ENCODE measurements at places on chromosomes 4 and X. TPM values are rescaled to one million over a fixed set of nuclear protein-coding genes. Genes with fewer than 3 reads are reported as not detected.

Gene STS
- 10.9 TPM for total RNA-seq

DNA sequence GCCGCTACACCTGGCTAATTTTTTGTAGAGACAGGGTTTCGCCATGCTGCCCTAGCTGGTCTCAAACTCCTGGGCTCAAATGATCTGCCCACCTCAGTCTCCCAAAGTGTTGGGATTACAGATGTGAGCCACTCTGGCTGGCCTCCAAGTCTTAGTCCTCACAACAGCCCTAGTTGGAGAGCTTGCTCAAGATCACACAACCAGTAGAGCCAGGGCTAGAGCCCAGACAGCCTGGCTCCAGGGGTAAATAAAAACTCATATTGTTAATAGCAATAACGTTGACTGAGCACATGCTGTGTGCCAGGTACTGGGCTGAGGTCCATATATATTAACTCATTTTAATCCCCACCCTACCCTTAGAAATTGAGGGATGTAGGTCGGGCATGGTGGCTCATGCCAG lies 7.3 kb upstream of the JAKMIP1 start:
- no peak for DNase-seq

DNA sequence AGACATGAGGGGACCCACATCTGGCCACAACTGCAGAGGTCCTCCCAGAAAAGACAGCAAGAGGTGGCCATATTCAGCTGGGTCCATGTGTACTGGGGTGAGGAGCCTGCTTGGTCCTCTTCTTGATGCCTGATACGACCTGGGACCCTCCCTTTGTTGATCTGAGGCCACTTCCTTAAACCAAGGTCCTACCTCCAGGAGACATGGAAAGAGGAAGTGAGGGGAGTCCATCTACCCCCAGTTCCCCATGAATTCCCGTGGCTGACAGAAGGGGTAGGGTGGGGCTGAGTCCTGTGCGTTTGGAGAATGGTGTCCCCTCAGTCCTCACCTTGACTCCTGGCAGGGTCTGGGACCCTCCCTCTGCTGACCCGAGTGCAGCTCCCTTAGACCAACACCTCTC lies 2.1 kb downstream of the MAGEA10 start:
- DNase-seq: no peak

DNA sequence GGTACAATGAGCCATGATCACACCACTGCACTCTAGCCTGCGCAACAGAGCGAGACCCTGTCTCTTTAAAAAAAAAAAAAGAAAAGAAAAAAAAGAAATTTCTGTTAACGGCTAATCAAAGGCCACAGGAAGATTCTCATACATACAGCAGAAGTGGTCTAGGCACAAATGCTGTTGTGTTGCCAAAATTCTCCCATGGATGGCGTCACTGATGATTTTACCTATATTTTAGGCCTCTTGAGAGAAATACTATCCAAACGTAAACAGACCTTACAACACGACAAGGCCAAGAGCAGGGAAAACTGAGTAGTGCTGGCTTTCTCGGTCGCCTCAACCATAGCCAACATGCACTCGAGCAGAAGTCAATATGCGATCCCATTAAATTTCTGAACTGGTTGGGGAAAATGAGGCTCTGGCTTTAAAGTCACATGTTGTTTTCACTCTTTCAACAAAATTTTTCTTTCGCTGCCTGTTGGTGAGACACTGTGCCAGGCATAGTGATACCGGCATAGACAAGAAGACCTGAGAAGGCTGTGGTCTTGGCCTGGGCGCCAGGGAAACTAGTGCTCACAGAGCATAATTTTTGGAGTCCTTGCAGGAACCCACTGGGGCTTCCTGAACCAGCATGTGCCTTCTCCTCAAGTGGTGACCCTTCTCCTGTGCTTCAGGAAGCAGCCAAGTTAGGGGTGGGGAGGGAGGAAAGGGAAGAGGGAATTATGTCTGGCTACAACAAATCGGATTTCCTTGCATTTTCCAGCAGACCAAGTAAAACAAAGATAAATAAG lies 20.6 kb downstream of the SH3KBP1 start:
- DNase-seq: no peak

DNA sequence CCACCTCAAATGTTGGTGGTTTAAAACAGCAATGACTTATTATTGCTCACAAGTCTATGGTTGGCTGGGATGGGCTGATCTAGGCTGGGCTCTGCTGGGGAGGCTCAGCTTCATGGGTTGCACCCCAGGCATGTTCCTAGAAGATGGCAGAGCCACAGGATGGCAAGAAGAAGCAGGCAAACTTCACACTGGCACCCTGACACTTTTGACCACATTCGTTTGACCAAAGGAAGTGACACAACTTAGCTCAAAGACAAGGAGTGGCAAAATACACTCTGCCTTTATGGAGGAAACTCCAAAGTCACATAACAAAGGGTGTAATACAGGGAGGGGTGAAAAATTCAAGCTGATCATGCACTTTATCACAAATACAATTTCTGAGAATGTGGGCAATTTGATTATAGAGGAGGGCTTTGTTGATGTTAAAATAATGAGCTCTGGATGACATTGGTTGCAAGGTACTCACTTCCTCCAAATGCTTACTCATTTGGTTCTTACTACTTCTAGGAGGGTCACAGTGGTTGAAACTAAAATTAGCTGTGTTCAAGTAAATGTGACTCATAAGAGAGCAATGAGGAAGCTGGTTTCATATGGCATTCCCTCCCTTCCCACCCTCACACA lies 249.2 kb upstream of the RPS6KA3 start:
- DNase-seq: no peak

Measured in osteoblast (primary cell).